ENCODE measurements at places on chromosomes 12 and 14.

DNA sequence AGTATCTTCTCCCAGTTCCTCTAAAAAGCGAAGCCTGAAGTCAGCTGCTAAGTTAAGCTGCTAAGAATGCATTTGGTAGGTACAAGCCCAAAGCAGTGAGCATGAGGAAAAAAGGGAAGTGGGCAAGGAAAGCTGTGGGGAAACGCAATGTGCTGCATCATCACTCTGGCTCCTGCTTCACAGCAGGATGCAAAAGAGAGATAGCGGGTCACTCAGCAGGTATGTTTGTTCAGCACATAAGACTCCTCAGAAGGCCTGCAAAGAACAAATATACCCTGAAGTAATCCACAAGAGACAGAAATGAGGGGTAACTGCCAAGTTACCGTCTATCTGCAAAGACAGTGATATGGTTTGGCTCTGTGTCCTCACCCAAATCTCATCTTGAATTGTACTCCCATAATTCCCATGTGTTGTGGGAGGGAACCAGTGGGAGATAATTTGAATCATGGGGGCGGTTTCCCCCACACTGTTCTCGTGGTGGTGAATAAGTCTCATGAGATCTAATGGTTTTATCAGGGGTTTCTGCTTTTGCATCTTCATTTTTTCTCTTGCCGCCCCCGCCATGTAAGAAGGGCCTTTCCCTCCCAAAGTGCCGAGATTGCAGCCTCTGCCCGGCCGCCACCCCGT, 127.4 kb upstream of the EGLN3 start:
- no peak for DNase-seq

DNA sequence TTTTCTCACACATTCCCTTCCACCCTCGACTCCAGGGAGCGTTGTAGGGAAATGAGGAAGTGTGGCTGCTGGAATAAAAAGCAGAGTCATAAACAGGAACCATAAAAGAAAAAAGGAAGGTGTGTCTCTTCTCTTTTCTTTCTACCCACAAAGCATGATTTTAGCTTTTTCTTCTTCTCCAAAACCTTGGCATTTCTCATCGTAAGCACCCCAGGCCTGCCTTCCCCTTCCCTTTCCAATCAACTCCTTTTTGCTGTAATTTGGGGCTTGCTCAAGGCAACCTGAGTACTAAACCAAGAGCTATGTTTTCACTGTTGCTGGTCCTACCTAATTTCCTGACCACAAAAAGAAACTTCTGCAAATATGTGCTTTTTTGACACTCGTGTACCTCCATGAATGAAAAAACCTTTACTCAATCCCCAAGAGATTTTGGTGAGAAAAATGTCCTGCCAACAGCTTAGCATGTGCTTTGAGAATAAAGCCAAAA, 9.2 kb downstream of the PLBD1 start:
- no peak for DNase-seq

DNA sequence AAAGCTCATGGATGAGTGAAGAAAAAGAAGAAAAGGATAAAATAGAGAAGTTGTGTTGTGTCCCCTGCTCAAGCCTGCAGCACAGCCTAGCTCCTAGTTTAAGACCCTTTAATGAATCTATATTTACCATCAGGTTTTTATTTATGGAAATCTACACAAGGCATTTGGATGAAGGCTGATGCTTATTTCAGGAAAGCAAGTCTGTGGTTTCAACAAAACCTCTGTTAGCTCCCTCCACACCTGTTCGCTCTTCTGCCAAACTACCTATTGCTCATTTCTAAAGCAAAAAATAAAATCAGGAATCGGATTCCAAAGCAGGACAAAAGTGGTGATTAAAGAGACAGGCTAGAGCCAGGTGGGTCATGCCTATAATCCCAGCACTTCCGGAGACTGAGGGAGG, 18.9 kb upstream of the MAP3K9 start:
- DNase-seq = no peak

- no peak for DNase-seq
Measured at GRCh38 chr12:39764944-39765560, 145.4 kb upstream of the ABCD2 start.

DNA sequence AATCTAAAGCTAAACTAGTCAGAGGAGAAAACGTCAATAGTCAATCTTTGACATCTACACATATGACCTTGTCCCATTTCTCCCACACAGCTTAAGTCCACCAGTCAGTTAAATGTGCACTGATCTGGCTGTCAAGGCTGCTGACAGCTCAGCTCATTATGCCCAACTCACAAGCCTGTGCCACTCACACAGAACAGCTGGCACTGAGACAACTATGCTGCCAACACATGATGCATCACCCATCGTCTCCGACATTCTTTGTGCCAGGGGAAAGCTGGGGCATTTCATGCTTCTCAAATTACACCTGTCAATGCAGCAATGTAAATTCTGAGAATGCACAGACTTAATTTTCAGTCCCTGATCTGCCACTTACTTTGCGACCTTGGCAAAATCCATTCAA, 25.3 kb downstream of the GNS start:
- DNase-seq = peak; percentile 20

DNA sequence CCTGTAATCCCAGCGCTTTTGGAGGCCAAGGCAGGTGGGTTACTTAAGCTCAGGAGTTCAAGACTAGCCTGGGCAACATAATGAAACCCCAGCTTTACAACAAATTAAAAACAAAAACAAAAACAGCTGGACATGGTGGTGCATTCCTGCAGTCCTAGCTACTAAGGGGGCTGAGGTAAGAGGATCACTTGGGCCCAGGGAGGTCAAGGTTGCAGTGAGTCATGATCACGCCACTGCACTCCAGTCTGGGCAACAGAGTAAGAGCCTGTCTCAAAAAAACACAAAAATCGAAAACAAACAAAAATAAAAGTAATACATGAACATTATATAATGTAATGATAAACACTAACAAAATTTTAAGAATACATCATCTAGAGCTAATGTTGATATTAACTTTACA, 46.2 kb upstream of the GRIP1 start:
- DNase-seq = no peak

DNA sequence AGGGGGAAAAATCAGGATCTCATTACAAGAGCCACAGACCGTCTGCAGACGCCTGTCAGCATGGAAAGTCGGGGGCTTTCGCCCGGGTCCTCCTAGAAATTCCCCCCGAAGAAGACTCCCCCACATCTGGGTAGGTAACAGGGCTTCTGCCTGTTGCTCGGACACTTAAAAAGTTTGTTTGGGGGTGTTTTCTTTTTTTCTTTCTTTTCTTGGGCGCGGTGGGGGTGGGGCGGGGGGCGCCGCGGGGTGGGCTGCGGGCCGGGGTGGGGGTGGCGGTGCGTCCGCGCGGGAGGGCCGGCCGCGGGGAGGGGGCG, 358 bp downstream of the ELK3 start:
- DNase-seq = no peak

DNA sequence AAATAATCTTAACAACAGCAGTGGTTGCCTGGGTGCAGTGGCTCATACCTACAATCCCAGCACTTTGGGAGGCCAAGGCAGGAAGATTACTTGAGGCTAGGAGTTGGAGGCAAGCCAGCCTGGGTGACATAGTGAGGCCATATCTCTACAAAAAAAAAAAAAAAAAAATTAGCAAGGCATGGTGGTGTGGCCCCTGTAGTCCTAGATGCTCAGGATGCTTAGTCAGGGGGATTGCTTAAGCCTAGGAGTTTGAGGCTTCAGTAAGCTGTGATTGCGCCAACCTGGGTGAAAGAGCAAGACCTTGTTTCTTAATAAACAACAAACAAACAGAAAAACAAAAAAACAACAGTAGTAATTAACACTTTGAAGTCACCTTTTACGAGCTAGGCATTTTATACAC, 642 bp upstream of the ACSM4 start:
- no peak for DNase-seq

DNA sequence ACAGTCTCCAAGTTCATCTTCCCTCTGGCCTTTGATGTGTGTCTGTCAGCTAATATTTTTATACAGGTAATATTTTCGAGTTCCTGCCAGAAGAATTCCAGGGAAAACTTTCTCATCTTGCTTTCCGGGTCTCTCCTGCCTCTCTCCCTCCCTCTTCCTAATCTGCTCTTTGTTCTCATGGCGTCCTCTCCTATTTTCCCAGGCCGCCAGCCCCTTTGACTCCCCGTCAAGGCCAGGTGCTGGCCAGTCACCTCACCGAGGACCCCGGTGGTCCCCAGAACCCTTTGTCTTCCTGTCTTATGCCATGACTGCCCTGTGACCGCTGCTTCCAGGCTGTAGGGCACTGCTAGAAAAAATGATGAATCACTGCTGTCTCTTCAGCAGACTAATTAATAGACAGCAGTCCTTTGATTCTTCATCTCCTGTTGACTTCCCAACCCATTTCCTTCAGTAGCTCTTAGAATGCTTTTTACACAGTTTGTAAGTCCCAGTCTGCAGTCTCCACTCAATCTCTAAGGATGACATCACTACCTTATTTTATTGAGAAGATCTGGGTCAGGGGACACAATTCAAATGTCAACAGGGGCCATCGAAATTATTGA, 40.7 kb downstream of the PPFIBP1 start:
- DNase-seq = no peak

DNA sequence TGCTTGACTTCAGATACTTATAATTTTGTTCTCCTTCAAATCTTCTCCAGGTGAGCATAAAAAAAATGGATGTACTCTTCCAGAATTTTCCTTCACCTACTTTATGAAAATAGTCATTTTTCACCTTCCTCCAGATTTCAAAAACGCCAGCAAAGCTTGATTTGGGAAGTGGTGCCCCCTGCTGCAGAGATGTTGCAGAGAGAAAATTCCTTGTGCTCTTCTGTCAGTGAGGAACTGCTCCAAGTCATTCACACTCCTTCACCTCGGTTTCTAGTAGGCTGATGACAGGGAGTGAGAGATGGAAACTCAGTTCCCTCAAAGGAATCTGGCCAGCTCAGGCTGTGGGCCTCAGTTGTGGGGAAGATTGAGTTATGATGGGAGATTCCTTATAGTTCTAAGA, 24.2 kb upstream of the RNASE3 start:
- DNase-seq = no peak

DNA sequence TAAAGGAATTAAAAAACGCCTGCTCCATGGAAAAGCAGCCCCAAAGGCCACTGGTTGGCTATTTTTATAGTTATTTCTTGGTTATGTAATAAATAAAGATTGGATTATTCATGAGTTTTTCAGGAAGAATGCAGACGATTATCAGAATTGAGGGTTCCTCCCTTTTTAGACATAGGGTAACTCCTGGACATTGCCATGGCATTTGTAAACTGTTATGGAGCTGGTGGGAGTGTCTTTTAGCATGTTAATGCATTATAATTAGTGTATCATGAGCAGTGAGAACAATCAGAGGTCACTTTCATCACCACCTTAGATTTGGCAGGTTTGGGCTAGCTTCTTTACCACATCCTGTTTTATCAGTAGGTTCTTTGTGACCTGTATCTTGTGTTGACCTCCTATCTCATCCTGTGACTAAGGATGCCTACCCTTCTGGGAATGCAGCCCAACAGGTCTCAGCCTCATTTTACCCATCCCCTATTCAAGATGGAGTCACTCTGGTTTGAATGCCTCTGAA, 728.7 kb downstream of the GALC start:
- no peak for DNase-seq

GRCh38 chr12:88604646-88605045, 24.4 kb upstream of the KITLG start:
- no peak for DNase-seq

- DNase-seq = no peak
Measured at GRCh38 chr12:82952946-82953345, 266.2 kb downstream of the TMTC2 start.

DNA sequence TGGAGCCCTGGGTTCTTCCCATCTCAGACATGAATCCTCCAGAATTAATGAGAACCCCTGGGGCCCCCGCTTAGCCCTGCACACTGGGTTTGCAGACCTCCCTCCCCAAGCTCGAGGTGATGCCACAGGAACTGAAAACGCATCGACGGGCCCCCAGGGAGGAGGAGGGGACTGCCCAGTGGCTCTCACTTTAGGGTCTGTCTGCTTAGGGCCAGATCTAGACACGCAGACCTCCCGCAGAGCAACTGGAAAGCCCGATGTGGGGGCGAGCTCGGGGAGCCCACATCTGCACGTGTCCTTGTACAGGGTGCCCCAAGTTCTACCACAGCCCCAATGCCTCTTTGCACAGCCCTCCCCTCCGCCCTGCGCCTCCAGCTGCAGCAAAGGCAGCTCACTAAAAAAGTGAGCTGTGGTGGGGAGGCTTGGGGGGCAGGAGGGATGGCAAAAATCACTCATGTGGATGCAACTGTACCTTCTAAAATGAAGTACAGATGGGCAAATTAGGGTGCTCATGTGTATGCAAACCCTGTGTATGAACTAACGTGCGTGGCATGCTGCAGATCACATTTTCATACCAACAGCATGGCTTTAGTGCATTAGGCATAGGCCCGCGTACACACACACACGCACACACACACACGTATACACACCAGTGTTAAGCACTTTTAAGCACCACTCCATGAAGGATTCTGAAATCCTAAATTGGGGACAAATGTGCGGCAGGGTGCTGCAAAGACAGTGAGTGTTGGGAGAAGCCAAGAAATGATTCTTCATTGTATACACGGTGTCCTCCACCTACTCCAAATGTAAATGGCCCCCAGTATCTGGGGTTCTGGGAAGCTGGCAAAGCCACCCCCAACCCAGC, 99.9 kb upstream of the MAP1LC3B2 start:
- no peak for DNase-seq

GRCh38 chr12:101238800-101239329, 28.8 kb upstream of the SLC5A8 start:
- no peak for DNase-seq

DNA sequence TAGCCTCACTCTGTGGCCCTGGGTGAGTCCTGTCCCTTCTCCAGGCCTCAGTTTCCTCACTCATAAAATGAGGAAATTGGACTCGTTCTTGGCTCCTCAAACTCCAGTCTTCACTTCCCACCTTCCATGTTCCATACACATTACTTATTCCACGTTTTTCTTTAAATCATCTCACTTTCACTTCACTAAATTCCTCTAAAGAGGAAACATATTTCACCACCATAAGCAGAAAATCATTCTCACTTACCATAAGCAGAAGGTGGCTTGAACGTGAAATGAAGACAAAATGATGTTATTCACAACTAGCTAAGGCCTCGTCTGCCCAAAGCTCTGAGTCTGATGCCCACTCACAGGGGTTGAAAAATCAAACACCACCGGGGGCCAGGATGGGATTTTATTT, 278.3 kb downstream of the ADGRD1 start:
- DNase-seq = no peak

- no peak for DNase-seq
Measured at GRCh38 chr14:73700325-73700724, 13.9 kb downstream of the PNMA1 start.

- no peak for DNase-seq
Measured at GRCh38 chr14:68899033-68899603, 80.0 kb downstream of the ACTN1 start.

- no peak for DNase-seq
Measured at GRCh38 chr12:124035163-124035562, 62.1 kb downstream of the ZNF664 start.

- no peak for DNase-seq
Measured at GRCh38 chr14:89750908-89751392, 203.6 kb downstream of the EFCAB11 start.

- no peak for DNase-seq
Measured at GRCh38 chr12:119603767-119604166, 10.2 kb downstream of the TMEM233 start.

- peak; percentile 55 for DNase-seq
Measured at GRCh38 chr12:57342207-57342691, 88.6 kb downstream of the R3HDM2 start.

All from nucleus accumbens (tissue), 56 donors.